ENCODE measurements at places on chromosomes 16 and 17.

- no peak for DNase-seq
Observed at GRCh38 chr17:34252095-34252443, 3.0 kb upstream of the CCL2 start.

- DNase-seq = no peak
Observed at GRCh38 chr16:19871721-19872120, 12.9 kb downstream of the GPRC5B start.

- no peak for DNase-seq
Observed at GRCh38 chr16:89821438-89822187, 5.2 kb upstream of the FANCA start.

DNA sequence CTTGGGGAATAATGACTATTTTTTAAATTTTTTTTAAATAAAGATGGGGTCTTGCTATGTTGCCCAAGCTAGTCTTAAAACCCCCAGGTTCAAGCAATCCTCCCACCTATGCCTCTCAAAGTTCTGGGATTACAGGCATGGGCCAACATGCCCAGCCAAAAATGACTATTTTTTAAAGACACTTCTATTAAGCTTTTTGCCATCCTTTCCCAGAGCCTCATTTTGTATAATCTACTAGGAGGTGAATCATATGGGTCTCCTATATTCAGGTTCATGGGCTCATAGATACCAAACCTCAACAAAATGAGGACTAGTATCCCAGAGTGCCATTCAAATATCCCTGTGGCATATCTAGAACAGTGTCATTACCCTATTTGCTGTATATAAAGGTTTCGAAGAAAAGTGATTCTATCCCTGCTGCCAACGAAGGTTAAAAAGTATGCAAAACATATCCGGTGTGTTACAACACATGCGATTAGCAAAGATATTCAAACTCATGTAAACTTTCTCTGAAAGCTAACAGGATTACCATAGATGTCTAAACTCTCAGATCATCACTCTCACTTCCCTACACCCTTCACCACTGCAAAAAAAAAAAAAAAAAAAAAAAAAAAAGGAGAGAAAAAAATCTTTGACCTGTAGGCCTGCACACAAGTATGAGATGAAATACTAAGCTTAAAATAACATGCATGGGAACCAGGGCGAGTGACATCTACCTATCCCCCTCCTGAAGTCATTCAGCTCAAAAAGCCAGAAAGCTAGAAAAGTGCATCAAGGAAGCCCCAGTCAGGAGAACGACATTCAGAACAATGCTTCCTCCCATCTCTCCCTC lies 23.5 kb downstream of the XPO6 start:
- no peak for DNase-seq

All from Panc1 (cell line).